ENCODE measurements at places on chromosomes 5 and 9.

- no peak for DNase-seq
Observed at GRCh38 chr5:168401880-168402279, 84.4 kb upstream of the RARS1 start.

- DNase-seq = no peak
Observed at GRCh38 chr5:103741984-103742383, 179.4 kb upstream of the NUDT12 start.

- DNase-seq = no peak
Observed at GRCh38 chr5:145958436-145958835, 22.1 kb downstream of the SH3RF2 start.

DNA sequence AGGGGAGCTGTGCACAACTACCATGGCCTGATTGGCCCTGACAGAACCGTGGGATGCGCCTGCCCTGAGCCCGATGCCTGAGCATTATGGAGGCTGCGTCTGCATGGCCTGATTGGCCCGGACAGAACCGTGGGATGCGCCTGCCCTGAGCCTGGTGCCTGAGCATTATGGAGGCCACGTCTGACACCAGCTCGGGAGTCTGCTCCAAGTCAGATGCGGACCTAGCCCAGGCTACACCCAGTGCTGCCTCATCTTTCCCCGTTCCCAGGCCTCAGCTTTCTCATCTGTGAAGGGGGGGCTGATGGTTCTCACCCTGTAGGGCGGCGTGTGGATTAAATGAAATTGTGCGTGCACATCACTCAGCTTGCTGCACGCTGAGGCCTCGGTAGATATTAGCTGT lies 7.3 kb downstream of the CEP72 start:
- DNase-seq = no peak
